ENCODE measurements at places on chromosomes 4 and X.

- no peak for DNase-seq
These were observed 89.5 kb downstream of the CBR4 start for GRCh38 chr4:168920441-168921065.

- DNase-seq = no peak
These were observed 63.8 kb upstream of the TAPT1 start for GRCh38 chr4:16289897-16290554.

GRCh38 chr4:27248829-27249228 is 388.2 kb downstream of the STIM2 start:
- no peak for DNase-seq

- DNase-seq = peak; percentile 3
These were observed 41.9 kb downstream of the PCDH19 start for GRCh38 chrX:100368167-100368566.

GRCh38 chr4:145589916-145590702 is 29.1 kb upstream of the MMAA start:
- DNase-seq = no peak

Measured in NK-92 treated with Interleukin-12 subunit alpha and Interleukin-12 subunit beta, amount 100 ng/mL, for 24 hours (cell line).